ENCODE measurements at places on chromosomes 3 and 15.

GRCh38 chr3:21654241-21654640, 96.8 kb downstream of the ZNF385D start:
- DNase-seq: no peak

GRCh38 chr15:66879531-66880368, 177.7 kb downstream of the SMAD6 start:
- no peak for DNase-seq

GRCh38 chr3:51727500-51727899, 20.6 kb downstream of the GRM2 start:
- DNase-seq: no peak

GRCh38 chr3:73363093-73363492, 261.6 kb downstream of the PDZRN3 start:
- no peak for DNase-seq

DNA sequence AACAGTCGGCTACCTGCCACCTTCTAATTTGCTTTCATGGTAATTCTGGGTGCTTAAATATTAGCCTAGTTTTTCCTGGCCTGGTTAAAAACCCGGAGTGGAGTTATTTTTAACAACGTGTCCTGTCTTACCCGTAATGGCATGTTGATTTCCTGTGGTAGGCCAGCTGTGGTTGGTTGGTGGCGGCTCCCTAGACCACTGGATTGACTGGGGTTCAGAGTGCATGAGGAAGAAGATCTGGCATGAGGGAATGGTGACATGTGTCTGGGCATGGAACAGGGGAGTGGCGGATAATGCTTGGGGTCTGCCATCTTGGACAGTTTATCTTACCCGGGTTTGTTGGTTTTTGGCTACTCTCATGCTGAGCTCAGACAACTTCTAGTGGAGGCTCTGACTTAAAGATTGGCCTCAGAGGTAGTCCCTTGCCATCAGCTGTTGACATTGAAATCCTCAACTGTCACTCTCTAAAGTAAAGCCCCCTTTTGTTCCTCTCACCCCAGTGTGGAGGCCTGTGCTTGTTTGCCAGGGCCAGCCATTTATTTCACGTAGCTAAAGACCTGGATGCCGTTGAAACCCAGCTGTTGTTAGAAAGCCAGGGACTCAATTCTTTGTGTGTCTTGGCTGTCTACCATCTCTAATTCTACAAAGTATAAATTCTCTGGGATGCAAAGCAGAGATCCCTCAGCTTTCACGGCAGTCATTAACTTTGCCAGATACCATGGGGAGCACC, 81.6 kb downstream of the DNASE1L3 start:
- DNase-seq: no peak

- DNase-seq: no peak
Observed at GRCh38 chr3:47108546-47108945, 55.4 kb downstream of the SETD2 start.

DNA sequence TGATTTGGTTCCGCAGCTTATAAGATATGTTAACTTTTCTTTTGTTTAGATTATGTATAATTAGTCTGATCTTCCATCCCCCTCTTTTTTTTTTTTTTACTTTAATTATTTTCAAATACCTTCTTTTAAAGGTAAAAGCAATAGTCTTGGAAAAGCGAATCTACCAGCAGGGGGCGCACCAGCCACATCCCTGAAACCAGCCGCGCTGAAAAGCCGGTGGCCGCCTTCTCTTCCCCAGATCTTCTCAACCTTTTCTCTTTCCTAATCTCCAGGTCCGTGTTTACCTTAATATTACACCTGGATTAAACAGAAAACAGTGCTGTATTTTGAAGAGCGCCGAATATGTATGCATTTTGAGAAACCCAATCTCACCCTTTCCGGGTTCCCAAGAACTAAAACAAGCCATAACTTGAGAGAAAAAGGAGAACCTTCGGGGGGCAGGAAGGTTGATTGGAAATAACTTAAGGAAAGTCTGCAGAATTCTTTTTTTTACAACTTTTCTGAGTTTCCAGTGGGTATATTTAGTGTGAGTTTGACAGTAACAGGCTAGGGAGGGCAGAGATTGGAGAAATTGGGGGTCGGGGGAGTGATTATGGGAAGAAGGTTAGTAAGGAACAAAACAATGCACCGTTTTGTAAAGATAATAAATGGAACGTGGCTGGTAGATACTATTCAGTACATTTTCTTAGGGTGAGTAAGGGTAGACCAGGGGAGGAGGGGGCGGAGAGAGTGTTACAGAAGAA, 2.0 kb upstream of the SOX2 start:
- DNase-seq: peak; percentile 60

DNA sequence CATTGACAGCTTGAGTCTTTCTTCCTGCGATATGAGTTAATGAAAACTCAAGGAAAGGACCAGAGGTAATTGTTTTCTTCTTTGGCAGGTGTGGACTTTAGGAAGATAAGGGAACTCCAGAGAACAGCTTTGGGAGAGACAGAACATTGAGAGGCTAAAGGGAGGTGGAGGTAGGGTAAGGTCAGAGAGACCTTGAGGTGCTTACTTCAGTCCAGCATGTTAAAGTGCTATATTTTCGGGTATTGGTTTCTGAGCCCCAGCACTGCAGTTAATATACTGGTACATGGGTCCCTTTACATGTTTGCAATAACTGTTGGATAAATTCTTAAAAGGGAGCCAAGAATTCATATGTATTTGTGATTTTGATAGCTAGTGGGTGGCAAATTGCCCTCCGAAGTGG, 322.1 kb downstream of the THSD4 start:
- DNase-seq: no peak

- DNase-seq: peak; percentile 47
Observed at GRCh38 chr3:27311400-27311799, 57.8 kb downstream of the NEK10 start.

DNA sequence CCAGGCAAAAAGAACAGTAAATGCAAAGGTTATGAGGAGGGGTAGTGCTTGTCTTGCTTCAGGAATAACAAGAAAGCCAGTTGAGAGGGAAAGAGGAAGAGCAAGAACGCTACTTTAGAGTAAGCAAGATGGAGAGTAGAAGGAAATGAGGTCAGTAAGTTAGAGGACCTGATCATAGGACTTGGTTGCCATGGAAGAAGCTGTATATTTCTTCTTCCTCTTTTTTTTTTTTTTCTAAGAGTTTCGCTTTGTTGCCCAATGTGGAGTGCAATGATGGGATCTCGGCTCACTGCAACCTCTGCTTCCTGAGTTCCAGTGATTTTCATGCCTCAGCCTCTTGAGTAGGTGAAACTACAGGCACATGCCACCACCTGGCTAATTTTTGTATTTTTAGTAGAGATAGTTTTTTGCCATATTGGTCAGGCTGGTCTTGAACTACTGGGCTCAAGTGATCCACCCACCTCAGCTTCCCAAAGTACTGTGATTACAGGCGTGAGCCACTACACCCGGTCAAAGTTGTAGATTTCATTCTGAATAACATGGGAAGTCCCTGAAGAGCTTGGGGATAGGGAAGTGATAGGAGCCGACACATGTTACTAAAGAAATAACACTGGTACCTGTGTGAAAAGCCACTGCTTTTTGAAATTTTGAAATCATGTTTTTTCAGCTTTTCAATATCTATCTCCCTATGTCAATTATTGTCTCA, 527.9 kb upstream of the NAALADL2 start:
- no peak for DNase-seq
